Activated CD4-positive, CD25-positive, alpha-beta regulatory T cell (primary cell): ENCODE measurements at places on chromosomes 5 and 9.

GRCh38 chr5:102893942-102894341, 138.8 kb downstream of the PAM start:
- no peak for DNase-seq

DNA sequence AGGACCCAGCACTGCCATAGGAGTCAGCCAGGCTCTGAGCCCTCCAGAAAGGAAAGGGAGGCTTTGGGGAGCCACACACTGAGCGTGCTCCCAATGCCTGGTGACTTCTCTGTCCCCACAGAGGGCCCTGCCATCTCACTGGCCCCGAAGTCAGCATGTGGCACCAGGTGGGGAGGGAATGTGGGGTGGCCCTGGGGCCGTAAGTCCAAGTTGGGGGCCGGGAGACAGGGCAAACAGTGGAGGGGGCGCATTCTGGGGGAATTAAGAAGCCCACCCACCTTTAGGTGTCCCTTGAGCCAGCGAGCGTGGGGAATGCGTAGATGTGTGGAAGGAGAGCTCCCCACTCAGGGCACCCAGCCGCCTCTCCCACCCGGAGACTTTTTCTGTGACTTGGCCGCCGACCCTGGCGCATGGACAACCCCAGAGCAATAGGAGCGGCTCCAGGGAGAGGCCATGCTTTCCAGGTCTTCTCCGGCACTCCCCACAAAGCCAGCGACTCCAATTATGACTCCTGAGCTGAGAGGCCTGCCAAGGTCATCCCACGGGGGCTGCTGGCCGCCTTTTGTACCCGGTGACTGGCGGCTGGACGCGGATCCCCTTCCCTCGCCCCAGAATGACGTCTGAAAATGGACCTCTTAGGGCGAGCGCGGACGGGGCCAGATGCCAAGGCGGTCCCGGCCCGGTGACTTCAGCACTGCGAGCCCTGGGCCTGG, 9.8 kb downstream of the IRX1 start:
- no peak for DNase-seq

DNA sequence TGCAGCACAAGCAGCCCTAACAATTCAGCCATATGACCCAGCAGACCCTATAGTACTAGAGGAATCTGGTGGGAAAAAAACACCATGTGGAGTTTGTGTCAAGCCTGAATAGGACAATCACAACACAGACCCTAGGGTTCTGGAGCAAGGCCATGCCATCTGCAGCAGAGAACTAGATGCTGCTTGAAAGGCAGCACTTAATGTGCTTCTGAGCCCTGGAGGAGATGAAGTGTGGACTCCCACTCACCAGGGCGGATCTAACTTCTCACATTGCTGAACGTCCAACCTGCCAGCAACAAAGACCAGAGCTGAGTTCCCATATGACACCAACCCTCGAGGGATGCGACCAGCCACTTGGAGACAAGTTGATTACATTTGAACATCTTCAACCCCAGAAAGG, 43.2 kb downstream of the GABBR2 start:
- no peak for DNase-seq

- DNase-seq = no peak
These were observed 456.9 kb downstream of the TMEM232 start for GRCh38 chr5:110269478-110270142.

- DNase-seq = no peak
These were observed 60.7 kb upstream of the BOD1 start for GRCh38 chr5:173677125-173677672.

GRCh38 chr5:79023348-79023747, 38.2 kb upstream of the ARSB start:
- no peak for DNase-seq

GRCh38 chr5:127029581-127030258, 638 bp downstream of the MARCHF3 start:
- peak; percentile 8 for DNase-seq

GRCh38 chr5:40165789-40166728, 513.7 kb upstream of the PTGER4 start:
- DNase-seq = no peak

GRCh38 chr9:135218331-135219225, 131.1 kb downstream of the OLFM1 start:
- DNase-seq = no peak

DNA sequence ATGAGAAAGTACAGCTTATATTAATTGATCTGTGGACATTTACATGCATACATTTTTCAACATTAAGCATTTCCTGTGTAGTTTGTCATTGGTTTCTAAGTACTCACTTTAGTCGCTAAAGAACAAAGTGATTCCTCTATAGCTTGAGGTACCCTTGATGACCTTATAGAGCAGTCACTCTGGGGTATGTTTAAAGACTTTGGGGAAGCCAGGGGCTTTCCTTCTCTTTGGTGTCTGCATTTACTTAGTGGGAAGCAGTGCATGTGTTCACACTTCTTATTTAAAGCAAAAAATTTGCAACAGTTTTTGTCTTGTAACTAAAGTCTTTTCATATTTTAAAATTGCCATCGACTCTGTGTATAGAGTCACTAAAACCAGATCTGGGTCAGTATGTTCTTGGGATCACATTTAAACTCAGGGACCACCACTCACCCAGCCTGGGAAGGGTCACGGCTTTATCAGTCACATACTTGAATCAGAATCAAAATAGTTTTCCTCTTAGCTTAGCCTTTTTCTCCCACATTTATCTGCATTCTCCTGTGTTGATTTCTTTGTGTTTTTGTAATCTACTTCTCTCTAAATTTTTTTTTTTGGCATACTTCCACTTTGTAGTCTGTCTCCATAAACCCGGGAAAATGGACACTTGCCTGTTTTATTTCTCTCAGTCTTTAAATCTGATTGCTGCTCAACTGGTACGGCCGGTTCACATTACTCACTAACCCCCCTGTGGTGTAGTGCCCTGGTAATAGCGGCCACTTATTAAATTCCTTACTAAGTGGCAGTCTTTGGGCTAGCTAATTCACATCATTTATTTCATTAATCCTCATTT, 143.9 kb upstream of the FBN2 start:
- DNase-seq = no peak

- DNase-seq = no peak
These were observed 387.8 kb downstream of the GADD45G start for GRCh38 chr9:89992326-89993198.

DNA sequence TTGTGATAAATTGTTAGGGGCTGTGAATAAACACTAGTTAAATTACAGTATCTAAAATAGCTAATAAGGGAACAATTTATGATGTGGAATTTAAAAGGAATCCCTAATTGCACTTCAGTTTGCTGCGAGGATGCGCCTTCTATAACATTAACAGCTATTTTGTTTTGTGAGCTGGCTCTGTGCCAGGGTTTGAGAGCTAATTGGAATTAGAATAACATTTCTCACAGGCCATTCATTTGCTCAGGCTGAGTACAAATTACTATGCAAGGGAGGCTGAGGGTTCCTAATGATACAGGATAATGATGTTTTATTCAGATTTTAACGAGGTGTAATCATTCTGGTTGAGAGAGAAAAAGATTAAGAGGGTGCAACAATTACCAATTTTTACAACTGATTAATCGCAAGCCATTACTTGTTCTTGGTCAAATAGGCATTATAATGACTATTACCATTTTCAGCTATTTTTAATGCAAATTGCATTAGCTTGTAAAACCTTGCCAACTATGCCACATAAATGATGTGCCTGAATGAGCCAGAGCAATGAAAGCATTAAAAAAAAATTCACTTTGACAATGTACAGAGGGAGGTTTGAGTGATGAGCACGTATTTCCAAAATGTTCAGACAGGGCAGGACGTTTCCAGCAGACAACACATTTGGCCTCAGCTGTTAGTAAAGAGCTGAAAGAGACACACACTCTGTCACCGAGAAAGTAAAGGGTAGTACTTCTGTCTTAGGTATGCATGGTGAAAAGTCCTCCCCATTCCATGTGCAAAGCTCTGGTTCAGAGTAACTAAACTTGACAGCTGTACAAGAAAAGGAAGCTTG, 576.5 kb downstream of the TLE1 start:
- DNase-seq = no peak

GRCh38 chr5:765948-766631, 18.4 kb downstream of the ZDHHC11B start:
- DNase-seq = no peak

GRCh38 chr5:122126177-122126755, 3.1 kb upstream of the ZNF474 start:
- DNase-seq = no peak
